ENCODE measurements at places on chromosomes 12 and 14.

GRCh38 chr12:95857156-95857555 lies 1.6 kb upstream of the SNRPF start:
- no peak for DNase-seq

GRCh38 chr12:83113945-83114344 lies 427.2 kb downstream of the TMTC2 start:
- DNase-seq: no peak

DNA sequence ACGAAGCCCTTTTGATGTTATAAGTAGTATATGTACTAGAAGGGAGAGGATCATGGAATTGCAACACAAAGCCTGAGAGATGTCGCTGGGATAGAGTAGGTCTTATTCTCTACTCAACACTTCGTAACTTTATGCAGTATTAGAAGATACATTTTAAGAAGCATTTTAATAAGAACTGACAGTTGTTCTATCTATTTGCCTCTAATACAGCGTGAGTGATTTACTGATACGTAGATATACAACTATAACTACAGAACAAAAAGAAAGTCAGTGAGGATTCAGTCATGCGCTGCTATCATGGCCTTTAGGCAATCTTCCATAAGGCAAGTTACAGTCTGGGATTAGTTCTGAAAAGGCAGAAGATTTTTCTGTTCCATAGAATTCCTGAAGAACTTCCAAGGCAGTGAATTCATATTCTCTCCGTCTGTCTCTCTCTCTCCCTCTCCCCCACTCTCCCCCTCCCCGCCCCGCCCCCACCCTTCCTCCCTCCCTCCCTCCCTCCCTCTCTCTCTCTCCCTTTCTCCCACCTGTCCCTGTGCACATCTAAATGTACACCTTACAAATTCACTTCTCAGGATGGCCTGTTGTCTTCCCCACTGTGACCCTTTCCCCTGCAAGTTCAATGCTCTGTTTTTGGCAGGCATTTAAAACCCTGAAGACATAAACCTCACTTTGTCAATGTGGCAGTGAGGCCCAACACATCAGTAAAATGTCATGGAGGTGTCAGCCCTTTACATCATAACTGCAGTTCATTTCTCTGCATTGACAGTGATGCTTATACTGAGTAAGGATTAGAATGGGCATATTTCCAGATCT lies 470.6 kb downstream of the EGLN3 start:
- DNase-seq: no peak

DNA sequence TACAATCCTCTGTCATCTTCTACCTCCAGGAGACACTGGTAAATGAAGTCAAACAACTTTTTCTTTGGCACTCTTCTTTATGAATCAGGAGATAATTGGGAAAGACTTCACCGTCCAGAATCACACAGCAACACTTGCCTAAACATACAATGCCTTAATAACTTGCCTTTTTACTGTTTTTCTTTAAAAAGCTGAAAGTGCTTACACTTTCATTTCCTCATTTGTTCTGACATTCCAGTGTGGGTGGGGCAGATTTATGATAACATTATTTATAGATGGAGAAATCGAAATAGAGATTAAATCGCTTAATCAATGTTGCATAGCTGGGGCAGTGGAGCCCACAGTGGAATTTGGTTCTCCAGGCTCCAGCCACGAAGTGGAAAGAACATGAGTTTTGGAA lies 2.8 kb upstream of the FRS2 start:
- no peak for DNase-seq

DNA sequence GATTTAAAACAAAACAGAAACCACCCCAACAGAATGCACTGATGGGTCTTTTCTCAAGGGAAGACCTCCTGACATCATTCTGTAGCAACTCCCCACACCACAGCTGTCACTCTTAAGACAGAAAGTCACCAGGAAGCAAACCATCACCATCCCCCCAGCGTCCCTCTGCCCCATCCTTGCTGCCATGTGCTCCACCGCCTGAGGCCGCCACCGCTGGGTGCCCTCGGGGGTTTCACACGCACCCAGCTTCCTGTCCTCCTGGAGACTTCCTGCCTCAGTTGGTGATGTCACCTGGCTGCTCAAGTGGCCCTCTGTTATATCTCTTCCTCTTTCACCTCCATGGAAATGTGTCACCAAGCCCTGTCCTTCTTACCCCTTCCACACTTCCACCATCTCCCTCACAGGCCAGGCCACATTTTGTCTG lies 71.4 kb upstream of the GPR68 start:
- DNase-seq: no peak

GRCh38 chr12:93192878-93193277 lies 184.8 kb upstream of the NUDT4 start:
- DNase-seq: no peak

- no peak for DNase-seq
These were observed 49.4 kb upstream of the TMCC3 start for GRCh38 chr12:94699801-94700200.

- DNase-seq: no peak
These were observed 10.7 kb upstream of the SNAPC1 start for GRCh38 chr14:61751475-61751989.

DNA sequence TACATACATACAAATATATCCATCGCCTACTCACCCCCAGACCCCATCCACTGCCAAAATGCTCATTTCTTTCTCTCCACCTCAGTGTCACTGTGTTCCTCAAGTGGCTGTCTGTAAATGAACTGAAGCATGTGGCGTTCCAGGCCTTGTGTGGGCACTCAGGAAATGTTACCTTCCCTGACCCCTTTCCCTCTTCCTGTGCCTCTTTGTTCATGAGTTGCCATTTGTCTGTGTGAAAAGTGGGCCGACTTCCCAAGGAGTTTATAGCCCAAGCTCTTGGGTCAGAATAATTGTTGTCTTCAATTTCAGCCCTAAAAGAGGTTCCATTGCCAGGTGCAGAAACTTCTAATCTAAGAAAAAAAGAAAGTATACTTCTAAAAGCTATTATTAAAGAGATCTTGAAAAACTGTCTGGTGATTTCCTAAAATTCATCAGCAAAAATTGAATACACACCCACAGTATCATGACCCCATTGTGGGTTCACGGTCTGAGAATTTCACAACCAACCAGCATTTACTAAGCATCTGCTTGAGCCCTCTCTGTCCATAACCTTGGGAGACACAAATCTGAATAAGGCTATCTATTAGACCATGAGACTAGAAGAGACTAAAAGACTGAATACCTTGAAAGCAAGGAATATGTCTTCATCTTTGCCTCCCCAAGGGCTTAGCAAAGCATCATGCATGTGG lies 201.4 kb upstream of the EEA1 start:
- DNase-seq: no peak

DNA sequence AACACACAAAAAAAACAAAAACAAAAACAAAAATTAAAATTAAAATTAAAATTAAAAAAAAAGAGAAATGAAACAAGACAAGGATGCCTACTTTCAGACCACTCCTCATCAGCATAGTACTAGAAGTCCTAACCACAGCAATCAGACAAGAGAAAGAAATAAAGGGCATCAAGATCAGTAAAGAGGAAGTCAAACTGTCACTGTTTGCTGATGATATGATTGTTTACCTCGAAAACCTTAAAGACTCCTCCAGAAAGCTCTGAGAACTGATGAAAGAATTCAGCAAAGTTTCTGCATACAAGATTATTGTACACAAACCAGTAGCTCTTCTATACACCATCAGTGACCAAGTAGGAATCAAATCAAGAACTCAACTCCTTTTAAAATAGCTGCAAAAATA lies 29.2 kb downstream of the ALG10 start:
- DNase-seq: no peak

GRCh38 chr12:30219047-30219446 lies 435.3 kb upstream of the TMTC1 start:
- DNase-seq: no peak

GRCh38 chr14:50399251-50400032 lies 2.8 kb upstream of the CDKL1 start:
- DNase-seq: no peak

GRCh38 chr12:113693693-113694092 lies 222.0 kb upstream of the LHX5 start:
- no peak for DNase-seq

- no peak for DNase-seq
These were observed 576.7 kb downstream of the SLC16A7 start for GRCh38 chr12:60172266-60173211.

DNA sequence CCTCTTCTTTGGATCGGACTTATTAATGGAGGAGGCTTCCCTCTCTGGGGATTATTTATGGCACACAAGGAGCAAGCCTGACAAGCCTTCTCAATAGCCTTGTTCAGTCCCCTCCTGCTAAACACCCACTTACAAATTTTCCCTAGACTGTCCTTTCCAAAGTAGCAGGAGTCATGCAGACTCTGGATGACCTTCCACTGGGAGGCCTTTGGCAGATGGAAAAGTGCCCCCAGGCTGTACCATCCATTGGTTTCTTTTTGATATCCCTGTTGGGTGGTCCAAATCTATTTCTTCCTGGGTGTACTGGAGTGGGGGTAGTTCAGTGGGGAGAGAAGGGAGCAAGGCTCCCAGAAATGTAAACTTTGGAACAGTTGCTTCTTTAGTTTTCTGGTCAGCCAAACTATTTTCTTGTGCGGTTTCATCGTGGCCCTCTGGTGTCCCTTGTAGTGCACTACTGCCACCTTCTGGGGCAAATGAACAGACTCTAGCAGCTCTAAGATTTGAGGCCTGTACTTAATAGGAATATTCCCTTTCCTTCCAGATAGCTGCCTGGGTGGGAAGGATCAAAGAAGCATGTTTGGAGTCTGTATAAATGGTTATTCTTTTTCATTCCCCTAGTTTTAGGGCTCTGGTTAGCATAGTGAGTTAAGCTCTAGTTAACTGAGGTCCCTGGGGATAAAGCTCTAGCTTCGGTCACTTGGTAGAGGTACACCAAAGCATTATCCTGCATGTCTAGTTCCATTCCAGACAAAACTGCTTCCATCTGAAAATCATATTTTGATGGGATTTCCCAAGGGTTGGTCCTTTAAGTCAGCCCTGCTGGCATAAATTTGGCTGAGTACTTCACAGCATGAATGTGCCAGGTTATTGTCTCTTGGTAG lies 409.5 kb downstream of the SLC6A15 start:
- DNase-seq: peak; percentile 40

DNA sequence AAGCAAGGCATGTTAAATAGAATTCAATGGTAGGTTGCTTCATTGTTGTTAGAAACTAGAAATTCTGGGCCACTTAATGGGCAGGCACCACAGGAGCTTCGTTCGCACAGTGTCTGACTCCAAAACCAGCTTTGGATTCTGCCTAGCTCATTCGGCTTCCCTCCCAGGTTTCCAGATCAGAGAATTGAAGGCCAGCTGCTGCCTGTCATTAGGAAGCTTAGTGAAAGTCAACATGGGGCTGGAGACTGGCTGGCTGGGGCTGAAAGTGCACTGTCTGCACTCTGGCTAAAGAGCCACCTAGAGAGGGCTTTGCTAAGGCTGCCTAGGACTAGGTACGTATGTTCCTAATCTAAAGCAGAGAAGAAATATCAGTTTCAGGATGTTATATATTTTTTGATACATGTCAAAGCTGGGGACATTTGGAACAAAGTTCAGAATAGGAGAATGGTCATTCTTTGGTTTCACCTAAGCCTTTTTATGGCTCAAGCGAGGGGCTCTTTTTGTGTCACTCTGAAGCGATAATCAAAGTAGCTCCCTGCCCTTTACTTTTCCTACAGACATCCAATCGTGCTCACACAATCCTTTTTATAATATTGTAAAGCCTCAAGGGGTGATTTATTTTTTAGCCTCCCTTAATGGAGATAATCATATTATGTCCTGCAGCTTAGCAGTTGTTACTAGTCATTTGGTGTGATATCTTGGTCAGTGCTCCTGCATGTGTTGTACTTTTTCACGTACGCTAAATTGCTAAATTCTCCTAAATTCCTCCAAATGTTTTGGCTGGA lies 238.5 kb upstream of the NAV3 start:
- DNase-seq: no peak

DNA sequence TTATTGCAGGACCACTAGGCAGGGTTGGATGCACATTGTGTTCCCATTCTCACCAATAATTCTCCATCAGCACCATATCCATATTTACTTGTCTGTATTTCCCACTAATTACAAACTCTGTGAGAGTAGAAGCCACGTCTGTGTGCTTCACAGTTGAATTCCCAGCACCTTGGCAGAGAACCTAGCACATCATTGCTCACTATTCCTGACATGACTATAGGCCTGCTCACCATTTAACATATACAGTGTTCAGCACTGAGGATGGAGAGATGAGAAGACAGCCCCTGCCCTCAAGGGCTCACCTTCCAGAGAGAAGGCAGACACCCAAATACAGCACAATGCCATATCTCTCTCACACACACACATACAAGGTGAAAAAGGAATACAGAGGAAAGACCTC lies 5.0 kb downstream of the DAD1 start:
- no peak for DNase-seq

- no peak for DNase-seq
These were observed 42.8 kb downstream of the KDM2B start for GRCh38 chr12:121537814-121538698.

GRCh38 chr14:96410119-96410518 lies 18.2 kb downstream of the AK7 start:
- DNase-seq: no peak

DNA sequence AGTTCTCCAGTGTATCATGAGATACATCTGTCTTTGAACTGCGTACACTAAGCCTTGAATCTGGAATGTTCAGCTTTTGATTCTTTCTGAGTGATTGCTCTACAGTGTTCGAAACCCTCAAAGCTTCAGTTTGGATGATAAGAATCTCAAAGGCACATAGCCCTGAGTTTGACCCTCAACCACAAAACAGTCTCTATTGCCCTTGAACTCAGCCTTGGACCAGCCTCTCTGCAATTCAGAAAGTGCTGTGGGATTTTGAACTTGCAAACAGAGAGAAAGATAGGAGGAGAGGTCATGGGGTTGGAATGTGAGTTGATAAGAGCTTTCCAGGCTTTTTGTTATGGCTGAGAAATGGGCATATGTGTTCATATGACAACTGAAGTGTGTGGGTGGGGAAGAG lies 100.3 kb downstream of the MYRFL start:
- DNase-seq: no peak

- DNase-seq: no peak
These were observed 116.1 kb downstream of the SCARB1 start for GRCh38 chr12:124747426-124748161.

- no peak for DNase-seq
These were observed 68.4 kb downstream of the SYT1 start for GRCh38 chr12:78933014-78933413.

- DNase-seq: no peak
These were observed 5.1 kb downstream of the PSMB11 start for GRCh38 chr14:23047034-23047634.

- no peak for DNase-seq
These were observed 2.6 kb downstream of the IRAK3 start for GRCh38 chr12:66191547-66192126.

DNA sequence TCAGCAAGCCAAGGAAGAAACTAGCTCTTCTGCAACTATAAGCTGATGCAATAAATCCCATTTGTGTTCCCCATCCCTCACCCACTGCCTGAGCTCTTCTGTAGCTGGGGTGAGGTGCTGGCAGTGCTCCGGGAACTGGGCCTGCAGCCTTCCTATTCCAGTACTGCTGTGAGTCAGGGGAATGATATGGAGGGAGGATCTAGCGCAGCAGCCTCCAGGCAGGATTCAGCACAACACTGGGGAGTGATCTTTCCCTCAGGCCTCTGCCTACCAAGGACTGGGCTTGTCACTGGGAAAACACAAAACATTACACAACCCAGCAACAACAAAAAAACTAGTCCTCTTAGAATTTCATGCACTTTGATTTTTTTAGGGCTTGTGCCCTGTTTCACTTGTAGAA lies 58.7 kb downstream of the ST8SIA1 start:
- peak; percentile 90 for DNase-seq

GRCh38 chr14:74546416-74546815 lies 52.9 kb downstream of the ISCA2 start:
- DNase-seq: no peak

- peak; percentile 40 for DNase-seq
These were observed 3.6 kb upstream of the CLEC4E start for GRCh38 chr12:8544295-8544694.
